ENCODE measurements at places on chromosomes 12 and 14. TPM values are rescaled to one million over a fixed set of nuclear protein-coding genes. Genes with fewer than 3 reads are reported as not detected.

GRCh38 chr12:111430433-111431353 is 25.0 kb downstream of the SH2B3 start:
- no peak for DNase-seq

DNA sequence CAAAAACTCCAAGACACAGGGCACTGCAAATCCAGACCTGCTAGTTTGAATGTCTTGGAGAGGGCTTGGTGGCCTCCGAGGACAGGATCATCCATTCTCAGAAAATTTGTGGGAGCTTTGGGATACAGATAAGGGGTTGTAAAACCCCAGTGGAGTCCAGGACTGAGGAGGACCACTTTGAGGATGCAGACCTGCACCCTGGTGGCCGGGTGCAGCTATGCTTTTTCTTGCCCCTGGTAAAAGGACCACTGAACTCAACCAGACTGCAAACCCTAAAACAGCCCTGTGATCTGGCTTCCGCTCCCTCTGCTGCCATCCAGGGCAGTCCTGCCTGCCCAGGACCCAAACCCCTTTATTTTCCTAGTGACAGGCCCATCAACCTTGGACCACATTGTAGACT is 169.5 kb upstream of the DAAM1 start:
- DNase-seq: peak; percentile 33

- peak; percentile 42 for DNase-seq
Observed at GRCh38 chr14:57831981-57832380, 33.9 kb downstream of the SLC35F4 start.

DNA sequence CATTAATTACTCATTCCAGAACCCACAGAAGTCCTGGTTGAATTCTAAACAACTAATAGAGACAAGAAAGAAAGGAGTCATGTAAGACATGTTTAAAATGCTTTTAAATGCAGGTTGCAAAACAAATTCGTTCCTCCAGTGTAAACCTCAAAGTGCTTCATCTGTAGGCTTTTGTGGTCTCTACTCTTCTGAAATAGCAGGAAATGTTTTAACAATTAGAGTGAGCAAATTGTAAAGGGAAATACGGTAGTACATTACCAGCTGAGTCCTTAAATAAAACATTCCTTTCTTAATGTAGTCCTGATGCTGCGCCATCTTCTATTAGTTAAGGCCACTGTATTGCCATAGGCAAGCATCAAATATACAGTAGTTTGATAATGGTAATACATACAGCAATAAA is 1934.2 kb upstream of the SEL1L start:
- DNase-seq: no peak

The FKBP3 gene
- total RNA-seq: 118 TPM

DNA sequence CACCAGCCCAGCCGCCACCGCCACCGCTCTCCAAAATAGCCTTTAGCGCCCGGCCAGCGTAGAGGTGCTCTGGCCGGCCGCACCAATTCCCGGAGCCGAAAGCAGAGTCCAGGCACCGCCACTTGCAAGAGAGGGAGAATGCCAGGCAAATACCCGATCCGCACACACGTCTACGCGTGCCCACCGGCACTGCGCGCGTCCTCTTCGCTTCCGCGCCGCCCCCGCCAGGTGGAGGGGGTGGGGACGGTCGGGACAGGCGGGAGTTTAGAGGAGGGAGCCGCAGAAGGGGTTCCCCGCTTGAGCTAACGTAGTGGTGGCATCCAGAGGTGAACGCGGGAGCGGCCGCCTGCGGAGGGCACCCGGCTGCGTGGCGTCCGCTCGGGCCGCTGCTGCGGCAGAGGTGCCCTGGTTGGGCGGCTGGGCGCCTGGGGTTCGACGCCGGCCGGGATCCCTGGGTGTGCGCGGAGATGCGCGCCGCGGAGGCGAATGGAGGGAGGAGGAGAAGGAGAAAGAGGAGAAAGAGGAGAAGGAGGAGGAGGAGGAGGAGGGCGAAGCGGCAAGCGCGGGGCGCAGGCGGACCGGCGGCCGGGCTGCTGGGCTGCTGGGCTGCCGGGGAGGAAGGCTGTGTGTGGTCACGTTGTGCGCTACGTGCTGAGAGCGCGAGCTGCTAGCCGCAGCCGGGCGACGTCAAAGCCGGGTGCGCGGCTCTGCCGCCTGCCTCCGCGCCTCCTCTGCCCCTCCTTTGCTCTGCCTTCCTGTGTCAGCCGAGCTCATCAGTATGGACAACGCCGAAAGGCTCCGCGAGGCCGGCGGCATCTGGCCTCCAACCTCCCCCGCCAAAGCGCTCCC is at the start of gene MDGA2:
MDGA2 (minus strand) TSS at position 140 of the 849 bp plus-strand sequence.
- DNase-seq: peak; percentile 59

GRCh38 chr14:80477388-80478160 is 266.3 kb upstream of the DIO2 start:
- DNase-seq: no peak

The RNASE3 gene
- total RNA-seq: not detected

DNA sequence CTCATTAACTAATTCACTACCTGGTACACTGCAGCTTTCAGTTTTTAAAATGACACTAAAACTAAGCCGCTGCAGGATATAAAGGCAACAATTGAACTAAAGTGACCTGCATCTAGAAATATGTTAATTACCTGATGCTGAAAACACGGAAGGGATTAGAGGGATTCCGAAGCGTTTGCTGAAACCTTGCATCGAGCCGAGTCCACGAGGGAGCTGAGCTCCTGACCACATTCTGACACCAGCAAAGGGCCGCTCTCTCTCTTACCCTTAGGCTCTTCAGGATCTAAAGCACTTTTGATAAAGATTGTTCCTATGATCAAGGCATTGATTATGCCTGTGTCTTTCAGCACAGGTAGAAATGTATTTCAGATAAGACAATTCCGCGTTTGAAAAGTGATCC is 59.5 kb upstream of the CDKN3 start:
- DNase-seq: no peak

The MDGA2 gene
- total RNA-seq: 4.9 TPM

- DNase-seq: no peak
Observed at GRCh38 chr12:28189784-28190320, 404 bp upstream of the CCDC91 start.

The INSM2 gene
- not detected for total RNA-seq

- no peak for DNase-seq
Observed at GRCh38 chr12:132327336-132328171, 1.8 kb downstream of the GALNT9 start.
